ENCODE measurements at places on chromosomes 5 and 9.

- no peak for DNase-seq
These were observed 40.1 kb upstream of the UBAC1 start for GRCh38 chr9:136001231-136001630.

DNA sequence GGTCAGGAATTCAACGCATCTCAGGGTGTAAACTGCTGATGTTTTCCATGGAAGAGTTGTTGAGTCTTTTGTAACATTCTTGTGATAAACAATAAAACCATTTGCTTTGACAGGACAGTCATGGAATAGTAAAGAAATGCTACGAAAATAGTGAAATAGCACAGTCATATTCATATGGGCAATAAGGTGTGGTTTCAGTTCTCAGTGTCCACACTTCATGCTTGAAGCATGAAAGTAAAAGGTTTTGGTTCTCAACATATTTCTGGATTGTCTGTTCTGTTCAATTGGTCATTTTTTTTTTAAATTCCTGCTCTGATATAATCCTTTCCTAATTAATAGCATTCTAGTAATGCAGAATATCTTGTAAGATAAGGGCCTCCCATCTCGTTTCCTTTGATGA is 467.6 kb upstream of the ZNF608 start:
- DNase-seq: no peak

- DNase-seq: no peak
These were observed 6.3 kb downstream of the RAPGEF1 start for GRCh38 chr9:131733541-131734061.

DNA sequence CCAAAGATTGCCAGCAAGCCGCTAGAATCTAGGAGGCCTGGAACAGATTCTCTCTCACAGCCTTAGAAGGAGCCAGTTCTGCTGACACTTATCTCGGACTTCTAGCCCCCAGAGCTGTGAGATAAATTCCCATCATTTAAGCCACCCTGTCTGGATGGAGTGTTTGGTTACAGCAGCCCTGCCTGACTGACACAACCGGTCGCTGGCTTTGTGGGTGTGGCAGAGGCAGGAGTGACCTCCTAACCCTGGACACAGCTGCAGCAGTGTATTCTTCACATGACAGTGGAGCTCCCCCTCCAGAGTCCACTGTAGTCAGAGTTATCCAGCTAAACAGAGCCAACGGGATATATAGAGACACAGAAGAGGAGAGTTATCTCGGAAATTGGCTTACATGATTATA is 21.2 kb upstream of the IL17B start:
- DNase-seq: no peak

DNA sequence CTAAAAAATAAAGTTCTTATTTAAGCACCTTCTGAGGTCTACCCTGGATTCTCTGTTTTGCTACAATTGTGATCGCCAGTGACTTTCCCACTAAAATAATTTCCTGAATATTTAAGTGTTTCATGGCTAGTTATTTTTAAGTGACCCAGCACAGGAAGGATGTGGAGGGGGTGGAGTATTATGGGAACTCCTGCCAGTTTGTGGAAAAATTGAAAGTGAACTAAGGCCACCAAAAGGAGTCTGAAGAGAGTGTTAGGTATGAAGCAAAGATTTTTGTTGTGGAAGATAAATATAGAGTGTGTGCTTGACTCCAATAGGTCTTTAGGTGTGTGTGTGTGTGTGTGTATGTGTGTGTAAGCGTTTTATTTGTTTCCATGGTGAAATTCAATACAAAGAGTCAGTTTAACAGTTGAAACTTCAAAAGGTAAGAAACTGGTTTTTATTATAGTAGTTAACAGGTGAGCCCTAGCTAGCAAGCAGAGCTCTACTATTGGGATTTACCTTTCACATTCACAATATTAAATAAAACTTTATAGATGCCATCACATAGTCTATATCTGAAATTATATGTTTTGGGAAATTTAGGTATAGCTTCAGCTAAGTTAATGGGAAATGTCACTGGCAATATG is 25.6 kb downstream of the RASGRF2 start:
- DNase-seq: no peak

DNA sequence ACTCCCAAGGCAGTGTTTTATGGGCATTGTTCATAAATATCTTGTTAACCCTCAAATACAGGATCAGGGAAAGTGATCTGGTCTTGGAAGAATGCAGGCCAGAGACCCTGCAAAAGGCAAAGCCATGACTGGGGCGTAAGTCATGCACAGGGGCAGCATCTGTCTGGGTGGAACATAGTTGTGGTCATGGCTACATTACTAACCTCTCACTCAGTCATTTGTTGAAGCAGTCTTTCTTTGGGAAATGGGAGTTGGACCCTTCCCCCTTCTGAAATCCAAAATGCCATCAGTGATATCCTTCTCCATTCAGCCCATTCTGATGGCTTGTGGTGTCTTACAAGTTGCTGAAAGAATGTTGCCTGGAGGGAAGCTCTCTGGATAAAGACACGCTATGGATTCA is 68.1 kb downstream of the GDNF start:
- DNase-seq: no peak

DNA sequence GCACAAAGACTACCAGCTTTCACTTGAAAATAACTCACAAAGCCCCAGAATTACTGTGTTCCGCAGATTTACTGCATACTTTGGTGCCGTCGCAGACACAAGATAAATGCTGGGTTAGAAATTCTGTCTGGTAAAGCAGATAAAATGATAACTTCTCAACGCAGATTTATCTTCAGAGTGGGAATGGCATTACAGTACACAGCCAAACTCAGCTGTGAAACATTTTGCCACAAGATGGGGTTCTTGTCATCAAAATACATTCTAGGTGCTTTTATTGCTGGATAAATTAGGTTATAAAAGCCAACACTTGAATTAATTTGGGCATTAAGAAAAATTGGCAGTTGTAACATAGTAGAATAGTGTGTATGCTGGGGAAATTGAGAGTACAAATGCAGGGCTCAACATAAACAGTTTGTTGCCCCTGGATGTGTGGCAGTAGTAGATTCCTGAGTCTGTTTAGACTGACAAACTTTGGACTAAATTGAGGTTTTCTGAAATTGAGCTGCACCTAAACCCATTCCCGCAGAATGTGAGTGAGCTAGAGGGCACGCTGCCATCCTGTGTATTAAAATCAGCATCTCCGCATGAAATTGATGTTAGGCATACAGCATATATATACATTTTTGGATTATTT is 61.1 kb downstream of the LMNB1 start:
- DNase-seq: no peak

GRCh38 chr5:17398431-17398830 is 99.6 kb upstream of the TAF11L2 start:
- DNase-seq: no peak

GRCh38 chr9:110143485-110143884 is 64.5 kb downstream of the C9orf152 start:
- no peak for DNase-seq

DNA sequence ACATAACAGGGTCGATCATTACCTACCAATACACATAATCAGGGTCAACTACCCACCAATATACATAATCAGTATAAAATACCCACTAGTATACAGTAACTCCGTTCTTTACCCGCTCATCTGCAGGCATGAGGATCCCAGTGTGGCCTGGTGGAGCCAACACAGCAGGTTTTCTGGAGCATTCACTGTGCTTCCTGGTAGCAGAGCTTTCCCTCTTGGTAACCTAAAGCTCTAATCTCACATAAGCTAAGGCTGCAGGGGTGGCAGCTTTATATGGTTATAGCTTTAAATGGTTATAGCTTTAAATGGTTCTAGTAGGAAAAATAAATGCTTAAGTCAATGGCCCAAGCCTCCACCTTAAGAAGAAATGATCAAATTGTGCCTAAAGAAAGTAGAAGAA is 11.9 kb downstream of the LCN1 start:
- no peak for DNase-seq
